ENCODE measurements at places on chromosomes 11 and 22. TPM values are rescaled to one million over a fixed set of nuclear protein-coding genes. Genes with fewer than 3 reads are reported as not detected.

C11orf21 gene
- total RNA-seq, result not detected

EFCAB6 gene
- total RNA-seq, result 12.5 TPM

RAB36 gene
- 7.5 TPM for total RNA-seq

TNNT3 gene
- total RNA-seq, result not detected

ACR gene
- total RNA-seq, result not detected

CALCA gene
- total RNA-seq, result not detected

DNAJC24 gene
- total RNA-seq, result 23.2 TPM

GAB4 gene
- total RNA-seq, result not detected

MPST gene
- 24.1 TPM for total RNA-seq

DEFB131B gene
- total RNA-seq, result not detected

GGTLC3 gene
- total RNA-seq, result not detected

SERPING1 gene
- total RNA-seq, result 15.0 TPM

All from parietal lobe (tissue), 2 donors.